Dorsolateral prefrontal cortex (tissue), 122 donors: ENCODE measurements at places on chromosomes 11 and 22.

GRCh38 chr11:123302751-123303195 lies 107.7 kb upstream of the CLMP start:
- no peak for DNase-seq

GRCh38 chr22:26691377-26691716 lies 34.0 kb downstream of the MIAT start:
- DNase-seq = no peak

GRCh38 chr22:35178446-35178845 lies 78.8 kb upstream of the HMGXB4 start:
- DNase-seq = no peak

DNA sequence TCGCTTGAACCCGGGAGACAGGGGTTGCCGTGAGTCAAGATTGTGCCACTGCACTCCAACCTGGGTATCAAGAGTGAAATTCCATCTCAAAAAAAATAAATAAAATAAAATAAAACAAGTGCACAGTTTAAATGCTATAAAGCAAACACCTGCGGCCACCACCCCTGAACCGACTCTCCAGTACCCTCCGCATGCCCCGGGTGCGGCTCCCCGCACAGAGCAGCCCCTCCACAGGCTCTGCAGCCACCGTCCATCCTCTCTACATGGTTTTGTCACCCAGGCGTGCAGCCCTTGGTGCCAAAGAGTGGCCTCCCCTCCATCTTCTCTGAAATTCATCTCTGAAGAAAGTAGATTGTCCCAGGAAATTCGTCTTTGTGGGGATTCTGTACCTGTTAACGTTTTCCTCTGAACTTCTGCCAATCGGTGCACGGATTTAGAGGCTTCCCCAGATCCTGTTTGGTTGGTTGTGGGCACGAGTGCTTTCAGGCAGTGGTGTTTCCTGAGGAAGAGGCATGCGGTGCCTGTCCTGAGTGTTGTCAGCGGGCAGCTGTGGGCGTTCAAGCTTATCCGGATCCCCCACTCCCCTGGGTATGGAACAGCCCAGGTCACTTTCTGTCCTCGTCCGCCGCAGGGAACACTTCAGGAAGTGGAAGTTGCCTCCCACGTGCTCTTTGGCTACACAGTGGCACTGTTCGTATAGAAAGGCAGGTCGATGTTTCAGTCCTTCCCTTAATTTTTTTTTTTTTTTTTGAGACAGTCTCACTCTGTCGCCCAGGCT lies 4.1 kb downstream of the MIOX start:
- no peak for DNase-seq

GRCh38 chr11:60838132-60838531 lies 3.8 kb upstream of the CCDC86 start:
- no peak for DNase-seq

- DNase-seq = no peak
Measured at GRCh38 chr22:48581205-48581766, 1246.4 kb downstream of the BRD1 start.

GRCh38 chr11:9754010-9754471 lies 90.2 kb downstream of the SWAP70 start:
- no peak for DNase-seq
